ENCODE measurements at places on chromosomes 3 and 15. TPM values are rescaled to one million over a fixed set of nuclear protein-coding genes. Genes with fewer than 3 reads are reported as not detected.

GRCh38 chr3:13233487-13234485 lies 160.6 kb upstream of the IQSEC1 start:
- H3K4me3 ChIP-seq, result no peak overlapping the region
- H3K36me3 ChIP-seq, result no peaks in the 10 kb centered on the region
- peaks cover 28% of the 10 kb centered on the region for H3K4me1 ChIP-seq

DNA sequence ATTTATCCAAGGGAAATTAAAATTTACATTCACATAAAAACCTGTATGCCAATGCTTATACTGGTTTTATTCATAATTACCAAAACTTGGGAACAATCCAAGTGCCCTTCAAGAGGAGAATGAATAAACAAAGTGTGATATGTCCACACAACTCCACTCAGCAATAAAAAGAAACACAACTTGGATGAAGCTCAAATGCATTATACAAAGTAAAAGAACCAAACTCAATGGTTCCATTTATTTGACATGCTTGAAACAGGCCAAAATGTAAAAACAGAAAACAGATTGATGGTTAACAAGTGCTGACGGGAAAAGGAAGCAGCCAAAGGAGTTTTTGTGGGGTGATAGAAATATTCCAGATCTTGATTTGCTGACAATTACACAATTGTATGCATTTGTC lies 23.5 kb downstream of the OCA2 start:
- H3K36me3 ChIP-seq, result no peaks in the 10 kb centered on the region
- no peak overlapping the region for H3K4me3 ChIP-seq
- no peak overlapping the region for H3K27ac ChIP-seq
- H3K4me1 ChIP-seq, result no peaks in the 10 kb centered on the region
- H3K27me3 ChIP-seq, result no peaks in the 10 kb centered on the region

- peaks cover 6% of the 10 kb centered on the region for H3K27me3 ChIP-seq
- no peak for DNase-seq
- no peak overlapping the region for H3K4me3 ChIP-seq
These were observed 30.5 kb upstream of the PXYLP1 start for GRCh38 chr3:141201122-141201521.

DNA sequence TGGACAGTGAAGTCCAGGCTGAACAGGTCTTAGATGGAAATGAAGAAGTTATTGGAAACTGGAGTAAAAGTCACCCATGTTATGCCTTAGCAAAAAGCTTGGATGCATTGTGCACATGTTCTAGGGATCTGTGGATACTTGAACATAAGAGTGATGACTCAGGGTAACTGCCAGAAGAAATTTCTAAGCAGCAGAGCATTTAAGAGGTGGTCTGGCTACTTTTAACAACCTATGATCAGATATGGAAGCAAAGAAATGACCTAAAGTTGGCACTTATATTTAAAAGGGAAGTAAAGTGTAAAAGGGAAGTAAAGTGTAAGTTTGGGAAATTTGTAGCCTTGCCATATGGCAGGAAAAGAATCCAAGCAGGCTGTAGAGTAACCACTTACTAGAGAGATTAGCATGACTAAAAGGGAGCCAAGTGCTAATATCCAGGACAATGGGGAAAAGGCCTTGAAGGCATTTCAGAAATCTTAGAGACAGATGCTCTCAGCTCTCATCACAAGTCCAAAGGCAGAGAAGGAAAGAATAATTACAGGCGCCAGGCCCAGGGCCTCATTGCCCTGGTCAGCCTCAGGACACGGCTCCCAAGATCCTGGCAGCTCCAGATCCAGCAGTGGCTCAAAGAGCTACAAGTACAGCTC lies 73.9 kb upstream of the KCNH8 start:
- no peak for DNase-seq
- H3K27me3 ChIP-seq, result no peaks in the 10 kb centered on the region
- H3K36me3 ChIP-seq, result no peaks in the 10 kb centered on the region

DNA sequence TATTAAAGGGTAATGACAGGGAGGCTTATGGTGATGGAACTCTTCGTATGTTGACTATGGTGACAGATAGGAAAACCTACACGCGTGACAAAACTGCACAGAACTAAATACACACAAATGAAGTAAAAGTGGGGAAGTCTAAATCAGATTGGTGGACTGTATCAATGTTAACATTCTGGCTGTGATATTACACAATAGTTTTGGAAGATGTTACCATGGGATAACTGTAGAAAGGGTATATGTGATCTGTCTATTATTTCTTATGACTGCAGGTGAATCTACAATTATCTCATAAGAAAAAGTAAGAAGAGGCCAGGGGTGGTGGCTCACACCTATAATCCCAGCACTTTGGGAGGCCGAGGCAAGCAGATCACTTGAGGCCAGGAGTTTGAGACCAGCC lies 9.1 kb downstream of the HIGD2B start:
- H3K27ac ChIP-seq, result no peak overlapping the region
- no peaks in the 10 kb centered on the region for H3K36me3 ChIP-seq
- H3K4me1 ChIP-seq, result no peaks in the 10 kb centered on the region
- no peak for DNase-seq
- H3K4me3 ChIP-seq, result no peak overlapping the region

The VPS8 gene
- 30.2 TPM for total RNA-seq

The PCYT1A gene
- 60.1 TPM for total RNA-seq

The SAMMSON gene
- not detected for total RNA-seq

DNA sequence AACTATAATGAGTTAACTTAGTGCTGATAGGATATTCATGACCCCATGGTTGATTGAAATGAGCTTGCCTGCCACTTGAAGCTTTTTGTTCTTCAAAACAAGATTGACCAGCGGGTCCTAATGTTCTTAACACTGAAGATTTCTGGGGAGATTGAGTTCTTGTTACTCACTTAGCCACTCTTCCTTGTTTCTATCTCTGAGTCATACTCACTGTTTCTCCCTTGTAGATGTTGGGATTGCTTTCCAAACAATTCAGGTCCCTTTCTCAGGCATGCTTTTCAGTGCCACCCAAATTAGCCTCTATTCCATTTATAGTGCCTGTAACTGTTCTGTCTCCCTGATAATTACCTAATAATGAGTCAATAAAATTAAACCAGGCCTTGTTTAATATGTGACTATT lies 517.0 kb downstream of the SQOR start:
- H3K36me3 ChIP-seq, result no peaks in the 10 kb centered on the region
- no peak overlapping the region for H3K27ac ChIP-seq
- no peaks in the 10 kb centered on the region for H3K4me1 ChIP-seq
- no peaks in the 10 kb centered on the region for H3K27me3 ChIP-seq

- no peaks in the 10 kb centered on the region for H3K36me3 ChIP-seq
- DNase-seq, result no peak
- no peaks in the 10 kb centered on the region for H3K27me3 ChIP-seq
- H3K27ac ChIP-seq, result no peak overlapping the region
- H3K4me1 ChIP-seq, result no peaks in the 10 kb centered on the region
These were observed 180.6 kb downstream of the OSBPL10 start for GRCh38 chr3:31800436-31800835.

The ROPN1B gene
- not detected for total RNA-seq

DNA sequence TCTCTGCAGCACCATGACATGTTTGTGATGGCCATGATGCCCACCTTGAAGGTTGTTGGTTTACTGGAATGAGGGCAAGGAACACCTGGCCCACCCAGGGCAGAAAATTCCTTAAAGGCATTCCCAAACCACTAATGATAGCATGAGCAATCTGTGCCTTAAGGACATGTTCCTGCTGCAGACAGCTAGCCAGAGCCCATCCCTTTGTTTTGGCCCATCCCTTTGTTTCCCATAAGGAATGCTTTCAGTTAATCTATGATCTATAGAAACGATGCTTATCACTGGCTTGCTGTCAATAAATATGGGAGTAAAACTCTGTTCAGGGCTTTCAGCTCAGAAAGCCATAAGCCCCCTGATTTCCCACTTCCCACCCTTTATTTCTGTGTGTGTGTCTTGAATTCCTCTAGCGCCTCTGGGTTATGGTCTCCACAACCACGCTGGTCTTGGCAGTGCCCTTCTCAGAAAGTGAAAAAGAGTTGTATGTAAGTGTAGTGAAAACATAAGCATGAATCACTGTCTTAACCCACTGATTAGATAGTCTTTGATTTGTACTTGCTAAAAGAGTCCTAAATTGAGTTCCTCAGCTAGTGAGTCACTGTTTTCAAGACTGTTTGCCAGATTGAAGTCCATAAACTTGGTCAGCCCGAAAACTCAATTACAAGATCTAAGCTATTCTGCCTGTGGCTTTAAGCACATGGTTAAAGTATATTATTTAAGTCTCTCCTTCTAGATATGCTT lies 19.0 kb upstream of the CCR2 start:
- H3K4me3 ChIP-seq, result no peak overlapping the region
- no peak overlapping the region for H3K27ac ChIP-seq
- DNase-seq, result no peak
- no peaks in the 10 kb centered on the region for H3K27me3 ChIP-seq
- peaks cover 4% of the 10 kb centered on the region for H3K4me1 ChIP-seq
- H3K36me3 ChIP-seq, result no peaks in the 10 kb centered on the region

DNA sequence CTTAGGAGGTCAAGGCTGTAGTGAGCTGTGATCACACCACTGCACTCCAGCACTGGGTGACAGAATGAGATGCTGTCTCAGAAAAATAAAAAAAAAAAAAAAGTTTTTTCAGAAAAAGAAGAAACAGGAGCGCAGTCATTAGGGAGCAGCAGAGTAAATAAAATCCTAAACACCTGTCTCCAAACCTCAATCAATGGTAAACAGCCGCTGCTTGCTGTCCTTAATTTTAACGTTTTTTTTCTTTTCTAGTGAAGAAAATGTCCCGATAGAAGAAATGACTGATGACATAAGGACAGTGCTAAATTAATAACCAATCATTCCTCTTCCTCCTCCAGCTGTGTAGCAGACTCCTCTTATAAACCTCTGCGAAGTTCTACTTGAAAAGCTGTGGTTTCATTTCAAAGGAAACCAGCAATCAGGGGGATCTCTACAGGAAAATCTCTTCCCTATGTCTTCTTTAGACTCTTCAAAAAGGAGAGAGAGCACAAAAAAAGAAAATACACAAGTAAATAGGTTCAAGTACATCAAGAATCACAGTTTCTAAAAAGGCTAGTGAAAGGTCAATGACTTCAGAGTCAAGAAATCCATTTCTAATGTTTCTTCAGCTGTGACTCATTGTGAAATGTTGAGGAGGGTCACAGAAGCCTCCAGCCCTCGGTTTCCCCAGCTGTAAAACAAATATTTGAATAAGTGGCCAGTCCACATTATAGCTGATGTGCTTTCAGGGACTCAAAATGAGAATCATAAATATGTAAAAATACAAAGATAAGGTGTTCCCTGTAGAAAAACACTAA lies 127.6 kb downstream of the TMCO5A start:
- H3K4me3 ChIP-seq, result no peak overlapping the region
- no peaks in the 10 kb centered on the region for H3K4me1 ChIP-seq
- peaks cover 3% of the 10 kb centered on the region for H3K27me3 ChIP-seq
- no peak overlapping the region for H3K27ac ChIP-seq
- DNase-seq, result no peak
- H3K36me3 ChIP-seq, result no peaks in the 10 kb centered on the region

GRCh38 chr3:102826636-102827035 lies 391.8 kb downstream of the ZPLD1 start:
- H3K4me1 ChIP-seq, result no peaks in the 10 kb centered on the region
- no peak overlapping the region for H3K27ac ChIP-seq
- H3K27me3 ChIP-seq, result no peaks in the 10 kb centered on the region
- no peaks in the 10 kb centered on the region for H3K36me3 ChIP-seq
- no peak for DNase-seq

The RAB5A gene
- total RNA-seq, result 75.3 TPM

GRCh38 chr3:29758434-29759322 lies 477.8 kb downstream of the RBMS3 start:
- H3K4me1 ChIP-seq, result no peaks in the 10 kb centered on the region
- H3K27ac ChIP-seq, result no peak overlapping the region
- no peak overlapping the region for H3K4me3 ChIP-seq
- H3K36me3 ChIP-seq, result no peaks in the 10 kb centered on the region

- no peaks in the 10 kb centered on the region for H3K36me3 ChIP-seq
- no peaks in the 10 kb centered on the region for H3K4me1 ChIP-seq
- H3K27ac ChIP-seq, result no peak overlapping the region
These were observed 87.9 kb downstream of the WDR72 start for GRCh38 chr15:53671545-53671944.
